ENCODE measurements at places on chromosomes 1 and 21.
A peak's percentile ranks its signal among the peaks of the same experiment; 100 is the strongest.

GRCh38 chr1:38624336-38625039, 235.1 kb downstream of the RRAGC start:
- no peak for DNase-seq

DNA sequence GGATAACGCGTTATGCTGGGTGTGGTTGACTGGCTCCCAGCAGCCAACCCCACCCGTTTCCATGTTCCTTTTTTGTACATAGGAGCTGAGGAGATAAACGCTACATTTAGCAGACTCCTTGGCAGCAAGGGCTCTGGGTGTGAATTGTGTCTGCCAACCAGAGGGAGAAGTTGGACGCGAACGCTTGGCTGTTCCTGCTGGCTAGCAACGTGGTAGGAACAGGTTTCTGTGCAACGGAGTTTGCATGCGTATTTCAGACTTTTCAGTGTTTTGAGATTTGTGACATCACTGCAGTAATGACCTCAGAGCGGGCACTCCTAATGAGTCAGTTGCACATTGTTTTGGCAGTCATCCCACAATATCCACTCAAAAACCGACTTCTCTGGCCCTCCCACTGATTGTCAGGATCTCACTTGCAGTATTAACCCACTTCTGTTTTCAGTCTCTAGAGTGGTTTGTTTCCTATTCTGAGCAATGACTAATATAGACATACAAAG, 98.7 kb upstream of the RGS1 start:
- no peak for DNase-seq

DNA sequence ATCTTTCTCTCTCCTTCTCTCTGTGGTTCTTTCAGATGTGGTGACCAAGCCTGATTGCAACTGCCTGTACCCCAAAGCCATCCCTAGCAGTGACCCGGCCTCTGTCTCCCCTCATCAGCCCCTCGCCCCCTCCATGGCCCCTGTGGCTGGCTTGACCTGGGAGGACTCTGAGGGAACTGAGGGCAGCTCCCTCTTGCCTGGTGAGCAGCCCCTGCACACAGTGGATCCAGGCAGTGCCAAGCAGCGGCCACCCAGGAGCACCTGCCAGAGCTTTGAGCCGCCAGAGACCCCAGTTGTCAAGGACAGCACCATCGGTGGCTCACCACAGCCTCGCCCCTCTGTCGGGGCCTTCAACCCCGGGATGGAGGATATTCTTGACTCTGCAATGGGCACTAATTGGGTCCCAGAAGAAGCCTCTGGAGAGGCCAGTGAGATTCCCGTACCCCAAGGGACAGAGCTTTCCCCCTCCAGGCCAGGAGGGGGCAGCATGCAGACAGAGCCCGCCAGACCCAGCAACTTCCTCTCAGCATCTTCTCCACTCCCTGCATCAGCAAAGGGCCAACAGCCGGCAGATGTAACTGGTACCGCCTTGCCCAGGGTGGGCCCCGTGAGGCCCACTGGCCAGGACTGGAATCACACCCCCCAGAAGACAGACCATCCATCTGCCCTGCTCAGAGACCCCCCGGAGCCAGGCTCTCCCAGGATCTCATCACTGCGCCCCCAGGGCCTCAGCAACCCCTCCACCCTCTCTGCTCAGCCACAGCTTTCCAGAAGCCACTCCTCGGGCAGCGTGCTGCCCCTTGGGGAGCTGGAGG, 12.7 kb downstream of the CSF1 start:
- no peak for DNase-seq

- DNase-seq: no peak
These were observed 714 bp downstream of the DFFA start for GRCh38 chr1:10471411-10472219.

- DNase-seq: no peak
These were observed at the start of gene GBP4 for GRCh38 chr1:89198491-89199072. Gene GBP4 (minus strand): TSS chr1:89198942. CDS start chr1:89198834, 108 bp downstream.

DNA sequence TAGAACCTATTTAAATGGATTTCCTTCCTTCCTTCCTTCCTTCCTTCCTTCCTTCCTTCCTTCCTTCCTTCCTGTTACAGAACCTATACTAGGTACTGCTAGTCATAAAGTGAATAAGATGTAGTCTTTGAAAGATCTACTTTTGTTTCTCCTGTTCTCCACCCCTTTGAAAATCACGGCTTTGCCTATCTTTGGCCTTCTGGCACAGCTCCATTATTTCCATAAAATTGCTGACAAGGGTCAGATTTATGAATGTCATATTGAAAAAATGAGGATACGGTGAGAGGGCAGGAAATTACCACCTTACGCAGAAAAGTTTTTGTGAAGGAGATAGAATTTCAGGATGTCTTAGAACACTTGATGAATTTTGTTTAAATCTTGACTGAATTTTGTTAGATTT, 18.1 kb upstream of the HMCN1 start:
- no peak for DNase-seq

- DNase-seq: no peak
These were observed 31.9 kb downstream of the PDC start for GRCh38 chr1:186429017-186429416.

DNA sequence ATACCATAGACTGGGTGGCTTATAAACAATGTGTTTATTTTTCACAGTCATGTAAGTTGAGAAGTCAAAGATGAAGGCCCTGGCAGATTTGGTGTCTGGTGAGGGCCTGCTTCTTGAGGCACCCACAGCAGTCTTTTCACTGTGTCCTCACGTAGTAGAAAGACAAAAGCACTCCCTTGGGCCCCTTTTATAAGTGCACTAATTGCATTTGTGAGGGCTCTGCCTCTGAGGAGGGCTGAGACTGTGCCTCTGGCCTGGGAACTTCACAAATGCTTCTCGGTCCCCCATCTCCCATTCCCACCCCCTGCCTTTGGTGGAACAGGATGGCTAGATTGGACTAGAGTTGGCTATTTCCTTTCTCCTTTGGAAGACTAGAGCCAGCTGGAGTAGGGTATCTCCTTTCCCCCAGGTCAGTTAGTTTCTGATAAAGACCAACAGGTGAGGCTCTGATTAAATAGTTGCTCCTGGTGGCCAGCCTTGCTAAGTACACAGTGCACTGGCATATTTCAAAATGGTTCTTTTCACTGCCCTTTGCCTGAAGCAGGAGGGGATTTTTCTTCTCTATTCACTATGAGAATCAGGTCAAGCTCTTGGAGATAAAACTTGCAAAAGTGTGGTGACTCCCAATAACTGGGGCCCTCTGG, 82.9 kb downstream of the PLPPR4 start:
- no peak for DNase-seq

GRCh38 chr1:25568090-25568833, 24.9 kb downstream of the LDLRAP1 start:
- peak; percentile 21 for DNase-seq

GRCh38 chr1:18638835-18639364, 8.3 kb downstream of the PAX7 start:
- DNase-seq: no peak

DNA sequence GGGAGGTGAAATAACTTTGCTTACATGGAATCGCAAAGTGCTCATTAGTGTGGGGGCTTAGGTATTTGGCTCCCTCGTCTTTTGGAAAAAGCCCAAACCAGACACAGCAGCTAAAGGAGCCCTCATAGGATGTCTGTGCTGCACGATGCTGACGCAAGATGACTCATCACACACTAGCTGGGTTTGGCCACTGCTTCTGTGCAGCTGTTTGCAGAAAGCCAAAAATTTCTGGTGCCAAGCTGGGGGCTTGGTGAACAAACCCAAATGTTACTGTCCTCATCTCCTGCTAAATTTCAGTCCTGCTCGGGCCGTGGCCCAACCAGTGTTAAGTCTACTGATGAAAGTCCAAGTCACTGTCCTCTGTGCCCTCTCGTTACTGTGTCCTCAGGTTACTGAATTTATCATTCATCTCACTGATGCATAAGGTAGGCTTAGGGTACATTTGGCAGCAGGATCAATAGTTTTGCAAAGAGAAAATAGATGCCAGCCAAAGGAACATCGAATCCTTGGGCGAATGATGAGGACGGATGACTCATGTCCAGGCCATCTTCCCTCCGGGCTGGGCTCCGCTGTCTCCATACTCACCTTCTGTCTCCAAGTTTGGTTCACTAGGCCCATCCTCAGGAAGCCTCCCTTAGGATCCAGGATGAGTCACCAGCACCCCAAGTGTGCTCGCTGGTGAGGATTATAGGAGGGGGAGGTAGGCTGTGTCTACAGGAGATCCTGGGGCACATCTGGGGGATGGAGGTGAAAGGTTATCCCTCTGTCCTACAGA, 177.7 kb downstream of the ADSS2 start:
- DNase-seq: peak; percentile 56

DNA sequence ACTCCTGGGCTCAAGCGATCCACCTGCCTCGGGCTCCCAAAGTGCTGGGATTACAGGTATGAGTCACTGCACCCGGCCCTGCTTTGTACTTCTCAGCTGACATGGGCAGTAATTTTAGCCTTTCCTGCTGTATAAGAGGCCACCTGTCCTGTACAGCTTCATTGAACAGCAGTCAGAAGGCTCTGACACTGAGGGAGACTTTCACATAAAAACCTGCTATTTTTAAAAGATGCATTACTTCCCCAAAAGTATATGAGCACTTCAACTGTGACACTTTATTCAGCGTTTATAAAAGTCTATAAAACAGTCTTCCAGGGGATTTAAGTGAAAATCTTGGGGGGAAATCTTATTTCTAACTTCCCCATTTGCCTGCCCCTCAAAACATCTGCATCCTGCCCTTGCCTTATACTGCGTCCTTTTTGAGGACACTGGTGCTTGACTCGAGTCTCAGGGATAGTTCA, 17.6 kb downstream of the RNU5D-1 start:
- DNase-seq: no peak

DNA sequence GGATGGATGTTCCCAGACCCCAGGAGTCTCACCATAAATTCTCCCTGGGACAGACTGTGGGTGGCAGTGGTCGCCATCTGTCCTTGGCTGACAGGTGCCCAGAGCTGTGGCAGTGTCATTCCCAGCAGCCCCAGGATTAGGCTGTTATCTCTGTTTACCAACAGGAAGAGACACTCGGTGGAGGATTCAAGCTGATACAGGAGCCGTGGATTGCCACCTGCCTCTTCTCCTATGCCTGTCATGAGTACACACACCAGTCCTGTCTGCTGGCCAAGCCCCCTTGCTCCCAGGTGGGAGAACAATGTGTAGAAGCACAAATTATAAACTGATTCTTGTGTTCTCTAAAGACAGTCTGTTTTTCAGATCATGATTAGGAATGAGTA, 152.6 kb downstream of the ETS2 start:
- DNase-seq: no peak

DNA sequence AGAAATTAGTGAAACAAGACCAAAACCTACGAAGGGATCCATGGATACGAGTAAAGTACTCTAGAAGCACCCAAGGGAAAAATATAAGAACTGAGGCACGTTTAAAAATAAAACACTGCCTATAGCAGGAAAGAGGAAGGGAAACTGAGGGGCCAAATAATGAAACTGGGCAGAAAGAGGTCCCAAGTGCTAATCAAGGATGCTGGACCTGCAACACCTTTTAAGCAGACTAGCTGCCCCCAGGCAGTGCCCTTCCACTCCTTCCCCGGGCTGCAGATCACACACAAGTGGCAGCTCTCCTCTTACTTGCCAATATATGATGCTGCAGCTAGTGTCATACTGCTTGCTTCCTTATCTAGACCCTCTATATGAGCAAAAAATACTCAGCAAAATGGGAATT, 7.6 kb upstream of the OTUD7B start:
- no peak for DNase-seq

DNA sequence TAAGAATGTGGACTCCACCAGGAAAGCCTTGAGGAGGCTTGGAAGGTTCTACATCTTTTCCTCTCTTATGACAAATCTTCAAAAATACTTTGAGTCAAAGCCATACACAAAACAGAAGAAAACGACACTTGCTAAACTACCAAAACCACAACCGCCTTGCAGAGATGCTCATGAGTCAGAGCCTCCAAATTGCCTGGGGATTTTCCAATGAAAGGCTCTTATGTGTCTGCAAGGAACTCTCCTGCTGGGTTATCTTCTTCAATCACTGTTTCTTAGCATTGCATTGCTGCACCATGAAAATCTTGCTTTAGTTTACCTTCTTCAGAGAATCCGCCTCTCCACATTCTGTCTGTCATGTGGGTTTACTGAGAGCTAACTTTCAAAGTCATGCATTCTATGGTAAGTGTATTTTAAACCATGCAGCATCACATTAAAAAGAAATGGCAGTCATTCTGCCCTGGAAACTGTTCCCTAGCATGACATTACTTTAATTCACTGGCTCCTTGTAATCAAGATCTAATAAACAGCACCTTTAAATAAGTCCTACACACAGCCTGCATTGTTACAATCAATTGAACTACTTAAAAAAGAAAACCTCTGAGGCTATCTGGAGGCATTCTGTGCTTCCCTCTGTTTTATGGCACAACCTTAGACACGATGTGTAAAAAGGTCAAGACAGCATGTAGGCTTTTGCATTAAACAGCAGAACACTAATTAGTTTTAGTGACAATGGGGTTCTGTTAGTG, 210.0 kb upstream of the FOXD3 start:
- DNase-seq: no peak

Data from HL-60 (cell line).